ENCODE measurements at places on chromosomes 13 and 19.

DNA sequence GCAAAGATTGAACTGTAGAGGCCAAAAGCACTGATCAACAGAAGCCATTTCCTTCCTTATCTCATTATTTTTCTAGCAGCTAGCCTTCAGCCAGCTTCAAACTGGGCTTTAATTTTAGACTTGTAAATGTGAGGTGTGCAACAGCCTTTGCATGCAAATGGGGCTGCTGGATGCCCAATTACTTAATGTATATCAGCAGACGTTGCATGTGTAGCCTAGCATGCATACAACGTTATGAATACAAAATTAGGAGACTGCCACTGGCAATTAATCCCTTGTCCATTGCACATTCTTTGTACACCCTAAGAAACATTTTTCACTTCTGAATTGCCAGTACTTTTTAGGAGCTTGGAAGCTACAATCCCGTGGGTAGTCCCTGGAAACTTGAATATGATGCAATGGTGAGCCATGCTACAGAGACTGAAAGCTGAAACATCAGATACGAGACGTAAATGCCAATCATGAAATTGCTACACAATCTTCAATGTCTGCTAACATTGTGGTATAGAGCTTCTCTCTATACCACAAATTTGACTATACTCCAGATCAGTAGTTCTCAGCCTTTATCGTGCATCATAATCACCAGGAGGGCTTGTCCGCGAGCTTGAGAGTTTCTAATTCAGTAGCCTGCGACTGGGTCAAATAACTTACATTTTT lies 20.2 kb downstream of the EPSTI1 start:
- DNase-seq, result no peak

- DNase-seq, result no peak
Observed at GRCh38 chr19:29535984-29536508, 10.3 kb downstream of the VSTM2B start.

DNA sequence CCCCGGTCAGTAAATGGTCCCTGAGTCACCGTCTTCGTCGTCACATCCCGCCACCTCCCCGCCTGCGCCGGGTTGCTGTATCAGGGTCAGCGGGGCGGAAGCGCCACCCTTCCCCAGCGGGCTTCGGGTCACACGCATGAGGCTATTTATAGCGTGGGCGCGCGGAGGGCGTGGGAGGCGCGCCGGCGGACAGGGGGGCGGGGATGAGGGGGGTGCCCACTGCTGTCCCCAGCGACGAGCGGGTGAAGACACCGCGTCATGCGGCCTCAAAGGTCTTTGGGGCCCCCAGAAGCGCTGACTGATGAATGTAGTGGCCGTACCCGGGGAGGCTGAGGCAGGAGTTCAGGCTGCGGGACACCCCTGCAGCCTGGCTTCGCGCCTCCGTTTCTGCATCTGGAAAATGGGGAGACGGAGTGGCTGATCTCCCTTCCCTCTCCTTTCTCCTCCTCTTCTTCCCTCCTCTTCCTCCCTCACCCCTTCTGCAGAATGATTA lies 7.9 kb downstream of the UNC13A start:
- DNase-seq, result no peak

DNA sequence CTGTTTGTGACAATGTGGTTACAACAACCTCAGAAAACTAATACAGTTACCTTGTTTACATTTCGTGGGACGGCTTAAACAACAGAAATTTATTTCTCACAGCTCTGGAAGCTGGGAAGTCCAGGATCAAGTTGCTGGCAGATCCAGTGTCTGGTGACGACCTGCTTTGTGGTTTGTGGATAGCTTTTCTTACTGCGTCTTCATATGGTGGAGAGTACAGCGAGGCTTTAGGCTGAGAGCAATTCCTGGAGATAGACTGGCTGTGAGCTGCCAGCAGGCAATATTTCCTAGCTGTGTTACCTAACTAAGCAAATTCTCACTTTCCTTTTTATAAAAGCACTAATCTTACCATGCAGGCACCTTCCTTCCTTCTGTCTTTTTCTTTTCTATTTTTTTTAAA lies 1203.5 kb upstream of the PRR20A start:
- DNase-seq, result no peak

- no peak for DNase-seq
Observed at GRCh38 chr13:91134803-91135184, 212.7 kb upstream of the MIR17HG start.

Measured in DMS53 (cell line).